ENCODE measurements at places on chromosomes 2 and 18. TPM values are rescaled to one million over a fixed set of nuclear protein-coding genes. Genes with fewer than 3 reads are reported as not detected.

- no peak for DNase-seq
- no peaks in the 10 kb centered on the region for H3K36me3 ChIP-seq
- no peak overlapping the region for H3K27ac ChIP-seq
- no peaks in the 10 kb centered on the region for H3K4me1 ChIP-seq
- no peak overlapping the region for H3K4me3 ChIP-seq
Measured at GRCh38 chr2:33665039-33665438, 65.9 kb upstream of the FAM98A start.

GRCh38 chr2:47269316-47270232 lies 114.5 kb upstream of the STPG4 start:
- no peaks in the 10 kb centered on the region for H3K27me3 ChIP-seq
- no peaks in the 10 kb centered on the region for H3K36me3 ChIP-seq
- H3K4me1 ChIP-seq: peaks cover 9% of the 10 kb centered on the region
- no peak overlapping the region for H3K4me3 ChIP-seq

GRCh38 chr18:50707855-50708469 lies 111.9 kb downstream of the MRO start:
- H3K27me3 ChIP-seq: no peaks in the 10 kb centered on the region
- no peak overlapping the region for H3K27ac ChIP-seq
- no peaks in the 10 kb centered on the region for H3K36me3 ChIP-seq
- DNase-seq: no peak
- H3K4me1 ChIP-seq: peaks cover 4% of the 10 kb centered on the region

DNA sequence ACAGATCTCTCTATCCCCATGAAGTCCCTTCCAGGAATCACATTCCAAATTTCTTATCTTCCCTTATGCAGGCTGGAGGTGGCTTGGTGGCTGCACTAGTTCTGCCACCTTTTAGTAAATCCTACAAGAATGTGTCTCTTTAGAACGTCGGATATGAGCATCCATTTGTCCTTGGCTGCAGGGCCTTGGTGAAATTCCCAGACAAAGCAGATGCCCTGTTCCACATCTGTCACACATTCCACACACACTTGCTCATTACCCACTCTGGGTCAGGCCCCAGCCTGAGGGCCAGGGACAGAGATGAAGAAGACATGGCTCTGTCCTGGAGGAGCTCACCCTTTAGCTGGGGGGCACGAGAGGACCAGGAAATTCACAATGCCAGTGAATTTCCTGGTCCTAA lies 31.2 kb upstream of the GPR17 start:
- no peak overlapping the region for H3K27ac ChIP-seq
- H3K4me3 ChIP-seq: no peak overlapping the region
- no peaks in the 10 kb centered on the region for H3K27me3 ChIP-seq

ARHGEF4 gene
- total RNA-seq: 54.7 TPM

DNA sequence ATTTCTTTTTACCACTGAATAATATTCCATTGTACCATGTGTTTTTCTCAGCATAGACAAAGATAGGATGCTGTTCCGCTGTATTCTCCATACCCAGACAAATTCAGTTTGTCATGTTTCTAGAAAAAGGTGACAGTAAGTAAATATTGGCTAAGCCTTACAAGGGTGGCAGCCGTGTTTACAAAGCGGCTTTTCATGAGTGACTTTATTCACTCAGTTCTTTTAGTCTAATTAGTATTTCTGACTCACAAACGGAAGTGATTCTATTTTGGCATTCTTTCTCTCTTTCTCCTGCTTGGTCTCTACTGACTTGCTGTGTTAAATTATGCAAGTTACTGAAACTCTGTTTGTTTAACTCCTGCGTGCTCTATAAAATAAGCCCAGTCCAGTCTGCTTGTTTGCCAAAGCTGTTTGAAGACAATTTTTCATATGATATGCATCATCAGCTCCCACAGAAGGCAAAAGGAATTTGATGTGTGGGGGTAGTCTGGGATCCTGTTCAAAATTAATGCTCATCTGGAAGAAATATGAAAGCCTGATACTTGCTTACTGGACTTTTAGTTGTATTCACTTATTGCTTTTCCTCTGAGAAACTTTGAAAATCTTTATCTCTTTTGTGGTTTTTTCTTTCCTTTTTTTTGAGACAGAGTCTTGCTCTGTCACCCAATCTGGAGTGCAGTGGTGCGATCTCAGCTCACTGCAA lies 2.3 kb upstream of the PLEKHH2 start:
- H3K36me3 ChIP-seq: no peaks in the 10 kb centered on the region
- peaks cover 16% of the 10 kb centered on the region for H3K27me3 ChIP-seq
- no peak for DNase-seq
- no peak overlapping the region for H3K4me3 ChIP-seq
- H3K4me1 ChIP-seq: peaks cover 6% of the 10 kb centered on the region

GRCh38 chr18:3889121-3889520 lies 439.1 kb downstream of the TGIF1 start:
- H3K36me3 ChIP-seq: no peaks in the 10 kb centered on the region
- H3K27me3 ChIP-seq: no peaks in the 10 kb centered on the region
- DNase-seq: no peak
- H3K4me3 ChIP-seq: no peak overlapping the region
- peaks cover 2% of the 10 kb centered on the region for H3K4me1 ChIP-seq
- no peak overlapping the region for H3K27ac ChIP-seq

GRCh38 chr2:152584301-152584700 lies 133.0 kb downstream of the PRPF40A start:
- no peaks in the 10 kb centered on the region for H3K27me3 ChIP-seq
- no peak for DNase-seq
- no peaks in the 10 kb centered on the region for H3K4me1 ChIP-seq
- H3K27ac ChIP-seq: no peak overlapping the region
- peaks cover 26% of the 10 kb centered on the region for H3K36me3 ChIP-seq
- no peak overlapping the region for H3K4me3 ChIP-seq

STPG4 gene
- 0.42 TPM for total RNA-seq

DNA sequence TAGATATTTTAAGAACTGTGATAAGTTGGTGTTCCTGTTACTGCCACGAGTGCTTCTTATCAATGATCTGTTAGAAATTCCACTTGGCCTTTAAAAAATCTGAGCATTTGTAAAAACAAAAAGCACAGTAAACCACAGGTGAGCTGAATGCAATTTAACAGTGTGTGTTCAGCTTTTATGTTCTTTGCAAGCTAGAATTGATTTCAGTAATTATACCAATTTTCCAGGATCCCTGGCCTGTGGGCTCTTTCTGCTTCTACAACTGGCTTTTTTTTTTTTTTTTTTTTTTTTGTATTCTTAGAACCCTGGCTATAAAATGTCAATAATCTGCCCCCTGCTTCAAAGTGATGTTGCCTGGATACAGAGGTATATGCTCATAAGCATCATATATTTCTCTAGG lies 548.5 kb upstream of the SLC8A1 start:
- no peak for DNase-seq
- no peaks in the 10 kb centered on the region for H3K27me3 ChIP-seq
- no peak overlapping the region for H3K4me3 ChIP-seq
- H3K27ac ChIP-seq: no peak overlapping the region
- H3K36me3 ChIP-seq: no peaks in the 10 kb centered on the region
